ENCODE measurements at places on chromosomes 3 and 15. TPM values are rescaled to one million over a fixed set of nuclear protein-coding genes. Genes with fewer than 3 reads are reported as not detected.

ARL14 gene
- total RNA-seq, result 0.72 TPM

OSTN gene
- not detected for total RNA-seq

GOLGA6D gene
- not detected for total RNA-seq

PRR20G gene
- total RNA-seq, result not detected

MFN1 gene
- 63.7 TPM for total RNA-seq

PLSCR2 gene
- not detected for total RNA-seq

CPNE4 gene
- total RNA-seq, result not detected

BRPF1 gene
- total RNA-seq, result 21.4 TPM

BMF gene
- not detected for total RNA-seq

CPLX3 gene
- total RNA-seq, result not detected

TM6SF1 gene
- total RNA-seq, result 0.39 TPM

CCDC33 gene
- total RNA-seq, result not detected

TMCO5A gene
- not detected for total RNA-seq

DAZL gene
- total RNA-seq, result not detected

Measured in MCF 10A (cell line).